NK-92 treated with Interleukin-12 subunit alpha and Interleukin-12 subunit beta, amount 100 ng/mL, for 24 hours (cell line): ENCODE measurements at places on chromosomes 4 and X.

DNA sequence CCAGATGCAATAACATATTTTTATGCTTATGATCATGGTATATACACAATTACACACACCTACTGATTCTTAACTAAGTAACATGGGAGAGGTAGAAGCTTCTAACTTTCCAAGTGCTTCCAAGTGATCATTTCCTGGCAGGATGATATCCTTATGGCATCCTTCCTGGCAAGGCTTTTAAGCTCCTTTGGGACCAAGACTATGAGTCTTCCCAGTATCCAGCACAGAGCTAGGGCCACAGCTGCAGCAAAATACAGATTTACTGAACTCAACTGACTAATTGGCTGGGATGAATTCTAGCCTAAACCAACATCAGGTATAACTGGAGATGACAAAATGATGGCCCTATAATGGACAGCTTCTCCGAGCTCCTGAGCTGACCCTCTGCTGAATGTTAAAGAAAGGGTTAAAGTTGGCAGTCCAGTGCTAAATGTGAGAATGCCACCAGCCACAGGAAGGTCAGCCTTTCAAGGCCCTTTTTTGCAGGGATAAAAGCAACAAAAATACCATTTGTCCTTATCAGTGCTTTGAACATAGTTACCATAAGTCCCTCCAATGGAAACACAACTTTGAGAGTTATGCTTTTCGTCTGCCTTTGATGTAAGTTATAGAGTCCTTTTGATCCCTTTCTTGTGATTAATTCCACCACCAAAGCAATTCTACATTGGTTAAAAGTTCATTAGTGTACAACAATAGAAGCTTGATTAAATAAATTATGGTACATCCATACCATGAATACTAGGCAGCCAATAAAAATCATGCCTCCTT, 73.4 kb downstream of the MGST2 start:
- no peak for DNase-seq

- DNase-seq, result no peak
Observed at GRCh38 chrX:115952417-115953092, 218.0 kb upstream of the AGTR2 start.

DNA sequence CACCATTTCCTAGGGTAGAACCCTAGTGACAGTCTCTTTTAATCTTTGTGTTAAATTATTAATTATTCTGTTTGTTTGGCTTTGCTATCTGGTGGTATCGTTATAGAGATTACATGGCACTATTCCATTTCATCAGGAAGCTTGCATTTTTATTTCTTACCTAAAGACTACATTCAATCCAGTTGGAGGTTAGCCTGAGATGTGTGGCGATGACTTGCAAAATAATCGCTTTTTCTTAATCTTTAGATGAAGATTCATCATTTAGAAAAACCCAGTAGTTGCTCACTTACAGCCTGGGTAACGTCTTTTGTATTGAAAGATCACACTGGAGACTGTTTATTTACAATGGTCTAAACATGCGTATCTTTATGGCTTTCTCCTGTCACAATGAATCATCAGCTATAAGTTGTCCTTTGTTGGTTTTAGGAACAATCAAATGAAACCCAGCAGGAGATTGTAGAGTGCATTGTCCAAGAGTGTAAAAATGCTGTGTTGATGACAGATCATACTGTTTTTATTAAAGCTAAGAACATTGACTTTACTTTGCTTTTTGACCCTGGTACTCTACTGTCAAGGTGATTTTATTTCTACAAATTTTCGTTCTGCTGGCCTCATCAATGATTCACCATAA, 281.7 kb upstream of the PITX2 start:
- DNase-seq, result no peak

DNA sequence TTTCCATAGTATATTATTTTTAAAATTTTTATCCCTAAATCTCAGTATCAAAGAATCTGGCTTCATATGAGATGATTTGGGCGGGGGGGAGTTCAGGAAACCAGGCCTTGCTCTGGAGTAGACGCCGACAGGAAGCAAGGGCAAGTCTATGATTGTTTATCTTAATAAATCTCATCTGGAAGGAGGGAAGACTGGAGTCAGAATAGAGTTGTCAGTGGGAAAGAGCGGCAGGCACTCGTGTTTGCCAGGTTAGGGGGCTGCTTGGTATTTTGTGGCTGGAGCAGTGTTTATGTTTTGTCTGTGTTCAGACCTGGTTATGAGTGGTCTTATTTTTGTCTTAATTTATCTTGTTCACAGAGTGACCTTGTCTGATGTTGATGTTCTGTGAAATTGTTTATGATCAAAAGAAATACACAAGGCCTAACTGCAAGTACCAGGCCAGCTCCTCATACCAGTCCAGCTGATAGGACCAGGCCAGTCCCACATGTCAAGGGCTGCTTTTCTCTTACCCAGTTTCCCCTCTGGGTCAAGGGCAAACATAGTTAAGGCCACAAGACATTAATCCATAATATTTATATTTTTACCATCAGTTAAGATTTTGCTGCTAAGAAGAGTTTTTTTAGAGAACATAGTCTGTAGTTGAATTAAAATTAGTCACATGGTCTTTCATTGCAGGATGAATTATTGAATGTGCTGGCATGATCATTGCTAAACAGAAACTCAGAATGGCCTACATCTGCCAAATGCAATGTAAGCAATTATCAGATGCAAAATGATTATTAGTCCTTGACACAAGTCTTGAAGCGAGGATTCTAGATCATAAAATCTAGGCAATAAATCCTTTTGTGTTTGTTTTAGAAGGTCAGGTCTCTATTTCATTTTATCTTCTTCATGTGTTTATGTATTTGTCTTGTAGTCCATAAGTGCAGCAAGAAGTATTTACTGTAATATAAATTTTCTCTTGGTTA, 176.5 kb downstream of the GASK1B start:
- DNase-seq, result no peak

- no peak for DNase-seq
Observed at GRCh38 chr4:76363556-76364290, 57.2 kb downstream of the STBD1 start.

DNA sequence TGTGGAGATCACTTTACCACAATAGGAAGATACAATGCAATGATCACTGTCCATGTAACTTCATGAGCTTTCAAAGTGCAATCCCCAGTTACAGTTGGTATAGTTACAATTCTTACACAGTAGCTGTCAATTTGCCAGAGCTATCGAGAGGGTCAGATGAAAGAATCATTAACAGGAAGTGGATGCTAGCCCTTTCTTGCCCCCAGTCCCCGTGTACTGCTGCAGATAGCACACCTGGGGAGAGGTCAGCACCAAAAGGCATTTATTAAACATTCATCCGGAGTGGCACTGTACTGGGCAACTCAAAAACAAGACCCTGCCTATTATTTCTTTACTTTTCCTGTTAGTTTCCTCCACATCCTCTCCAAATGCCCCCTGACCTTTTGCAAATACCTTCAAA, 47.7 kb downstream of the SOD3 start:
- no peak for DNase-seq

GRCh38 chrX:41759817-41760216, 35.8 kb downstream of the GPR82 start:
- DNase-seq, result no peak

GRCh38 chr4:77880784-77881183, 18.2 kb downstream of the MRPL1 start:
- DNase-seq, result no peak

- no peak for DNase-seq
Observed at GRCh38 chrX:37921758-37922157, 74.4 kb upstream of the DYNLT3 start.

GRCh38 chr4:80187677-80188076, 9.6 kb upstream of the PRDM8 start:
- no peak for DNase-seq

GRCh38 chrX:45142185-45142584, 58.5 kb downstream of the DIPK2B start:
- DNase-seq, result no peak

GRCh38 chr4:92101737-92102172, 202.0 kb upstream of the GRID2 start:
- no peak for DNase-seq

DNA sequence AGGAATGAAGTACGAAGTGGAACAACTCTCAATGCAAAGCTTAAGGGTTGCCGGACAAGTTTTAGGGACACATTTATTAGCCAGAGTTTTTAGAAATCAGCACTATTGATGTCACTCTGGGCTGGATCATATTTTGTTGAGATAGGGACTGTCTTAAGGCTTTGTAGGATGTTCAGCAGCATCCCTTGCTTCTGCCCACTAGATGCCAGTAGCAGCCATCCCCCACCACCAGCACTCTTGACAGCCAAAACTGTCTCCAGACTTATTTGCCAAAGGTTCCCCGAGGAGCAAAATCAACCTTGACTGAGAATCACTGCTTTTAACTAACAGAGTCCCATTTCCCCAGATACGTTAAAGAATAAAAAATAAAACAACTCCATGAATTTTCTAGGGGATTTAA, 1497.3 kb downstream of the STIM2 start:
- DNase-seq, result no peak

GRCh38 chr4:74654230-74654681, 140.1 kb downstream of the BTC start:
- no peak for DNase-seq

DNA sequence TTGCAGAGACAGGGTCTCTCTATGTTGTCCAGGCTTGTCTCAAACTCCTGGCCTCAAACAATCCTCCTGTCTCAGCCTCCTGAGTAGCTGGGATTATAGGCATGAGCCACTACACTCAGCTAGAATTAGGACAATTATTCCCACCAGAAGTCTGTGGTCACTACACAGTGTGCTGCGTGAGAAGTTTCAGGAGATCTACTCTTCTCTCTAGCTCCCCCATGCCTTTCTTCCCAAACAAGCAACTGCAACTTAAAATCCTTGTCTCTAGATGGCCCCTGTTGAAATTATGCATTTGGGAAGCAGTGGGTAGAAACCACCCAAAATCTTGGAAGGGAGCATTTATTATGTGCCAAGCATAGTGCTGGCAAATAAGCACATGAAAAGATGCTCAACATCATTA, 21.1 kb upstream of the MAP7D3 start:
- no peak for DNase-seq

GRCh38 chr4:7978907-7979651, 39.4 kb upstream of the AFAP1 start:
- DNase-seq, result no peak

GRCh38 chr4:167032871-167033270, 201.4 kb downstream of the SPOCK3 start:
- no peak for DNase-seq

DNA sequence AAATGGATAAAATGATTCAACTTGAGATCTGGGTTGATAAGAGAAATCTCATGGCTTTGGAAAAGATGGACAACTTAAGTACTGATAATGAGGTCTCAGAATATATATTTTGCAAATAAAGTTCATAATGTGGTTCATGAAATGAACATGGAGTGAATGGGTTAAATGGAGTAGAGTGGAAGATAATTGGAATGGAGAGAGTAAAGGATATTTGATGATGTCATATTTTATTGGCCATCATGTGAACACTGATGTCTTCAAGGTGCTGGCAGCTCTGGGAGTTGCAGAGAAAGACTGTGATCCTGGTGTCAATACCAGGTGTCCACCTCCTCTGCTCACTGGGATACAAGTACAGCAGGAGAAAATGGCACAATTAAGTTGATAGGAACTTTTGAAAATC, 133.9 kb upstream of the ZXDA start:
- DNase-seq, result no peak

DNA sequence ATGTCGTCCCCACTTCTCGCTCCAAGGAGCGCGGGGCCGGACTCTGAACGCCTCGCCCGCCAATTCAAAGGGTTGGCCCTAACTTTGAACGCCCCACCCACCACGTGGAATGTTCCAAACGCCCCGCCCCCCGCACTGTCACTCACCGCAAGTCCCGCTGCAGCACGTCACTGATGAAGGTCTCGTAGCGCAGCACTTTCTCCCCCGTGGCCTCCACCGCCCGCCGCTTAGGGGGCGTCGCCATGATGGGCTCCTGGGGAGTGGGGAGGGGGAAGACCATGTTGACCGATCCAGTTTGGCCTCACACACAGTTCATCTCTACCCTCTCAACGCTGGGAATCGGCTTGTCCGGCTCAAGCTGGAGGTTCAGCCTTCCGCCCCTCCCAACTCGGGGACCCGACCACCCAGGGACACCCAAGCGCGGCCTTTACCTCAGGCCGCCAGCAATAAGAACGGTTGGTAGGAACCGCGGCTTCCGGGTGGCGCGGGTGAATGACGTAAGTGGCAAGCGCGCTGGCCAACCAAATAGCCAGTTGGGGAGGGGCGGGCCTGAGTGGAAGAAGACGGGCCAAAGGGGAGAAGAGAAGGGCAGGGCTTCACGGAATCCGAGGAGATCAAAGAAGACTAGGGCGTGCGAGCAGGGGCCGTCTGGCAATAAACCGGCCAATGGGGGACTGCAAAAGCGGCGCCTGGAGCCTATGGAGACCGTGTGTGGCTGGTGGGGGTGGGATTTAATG, at the start of gene UXT:
Gene UXT (minus strand): TSS at position 497 of the 737 bp plus-strand sequence. CDS start 253 bp downstream, at position 244.
- peak; percentile 92 for DNase-seq

GRCh38 chrX:66489339-66489738, 149.5 kb downstream of the EDA2R start:
- DNase-seq, result no peak

DNA sequence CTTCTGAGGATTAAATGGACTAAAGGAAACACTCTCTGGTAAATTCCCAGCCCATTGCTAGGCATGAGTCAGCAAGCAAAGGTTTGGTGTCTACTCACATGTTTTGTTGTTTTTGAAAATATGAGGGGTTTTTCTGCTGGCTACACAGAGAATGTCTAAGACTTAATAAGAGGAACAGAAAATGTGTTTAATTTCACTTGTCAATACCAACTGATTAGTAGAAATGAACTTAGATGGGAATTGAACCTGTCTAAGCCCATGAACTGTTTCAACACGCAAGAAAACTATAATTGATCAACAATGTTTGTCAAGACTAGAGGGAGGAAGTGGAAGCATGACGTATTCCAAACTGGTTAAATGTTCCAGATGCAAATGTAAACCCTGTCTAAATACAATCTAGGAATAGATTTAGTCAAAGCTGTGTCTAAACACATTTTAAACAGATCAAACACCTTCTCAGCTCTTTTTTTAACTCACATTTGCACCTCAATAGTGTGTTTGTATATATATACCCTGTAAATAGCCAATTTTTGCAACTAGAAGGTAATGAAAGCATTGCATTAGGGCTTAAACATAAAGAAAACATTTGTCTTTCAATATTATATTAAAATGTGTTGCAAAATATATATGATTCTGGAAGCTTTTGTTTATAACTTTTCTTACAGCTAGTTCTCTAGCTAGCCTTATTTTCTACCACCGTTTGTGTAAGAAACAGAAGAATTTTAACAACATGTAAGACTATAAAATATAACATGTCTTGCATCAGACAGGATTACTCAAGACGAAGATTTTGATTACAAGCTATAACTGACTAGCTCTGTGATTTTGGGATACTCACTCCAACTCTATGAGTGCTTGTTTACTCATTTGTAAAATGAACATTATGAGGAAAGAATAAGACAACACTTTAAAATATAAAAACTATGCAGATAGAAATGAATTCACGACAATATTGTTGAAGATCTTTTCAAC, 607.8 kb downstream of the FSTL5 start:
- DNase-seq, result no peak

DNA sequence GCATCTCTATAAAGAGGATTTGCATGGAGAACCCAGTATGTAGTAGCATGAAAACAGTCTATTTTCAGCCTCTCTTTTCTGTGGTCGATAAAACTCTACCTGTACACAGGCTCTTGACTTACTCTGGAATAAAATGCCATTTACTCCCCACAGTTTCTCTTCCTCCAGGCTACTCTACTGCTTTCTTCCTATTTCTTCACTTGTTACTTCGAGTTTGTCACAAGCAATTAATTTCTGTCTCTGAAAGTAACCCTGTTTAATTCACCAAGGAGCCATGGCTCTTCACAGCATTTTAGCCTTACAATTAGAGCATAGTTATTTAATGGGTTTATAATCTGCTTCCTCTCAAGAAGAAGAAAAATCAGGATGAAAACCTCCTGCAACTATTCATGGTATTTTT, 472.9 kb upstream of the PRKX start:
- DNase-seq, result no peak
